ENCODE measurements at places on chromosomes 6 and 20.

GRCh38 chr6:5276581-5276980 lies 15.3 kb downstream of the FARS2 start:
- DNase-seq: no peak
- no peaks in the 10 kb centered on the region for H3K36me3 ChIP-seq
- peaks cover 9% of the 10 kb centered on the region for H3K4me1 ChIP-seq
- H3K27me3 ChIP-seq: no peaks in the 10 kb centered on the region
- no peak overlapping the region for H3K4me3 ChIP-seq
- no peak overlapping the region for H3K27ac ChIP-seq

- H3K4me1 ChIP-seq: no peaks in the 10 kb centered on the region
- no peak overlapping the region for H3K4me3 ChIP-seq
- H3K27ac ChIP-seq: no peak overlapping the region
- no peaks in the 10 kb centered on the region for H3K36me3 ChIP-seq
- no peak for DNase-seq
- H3K27me3 ChIP-seq: peaks cover 5% of the 10 kb centered on the region
Measured at GRCh38 chr20:51563486-51564332, 21.2 kb upstream of the NFATC2 start.

DNA sequence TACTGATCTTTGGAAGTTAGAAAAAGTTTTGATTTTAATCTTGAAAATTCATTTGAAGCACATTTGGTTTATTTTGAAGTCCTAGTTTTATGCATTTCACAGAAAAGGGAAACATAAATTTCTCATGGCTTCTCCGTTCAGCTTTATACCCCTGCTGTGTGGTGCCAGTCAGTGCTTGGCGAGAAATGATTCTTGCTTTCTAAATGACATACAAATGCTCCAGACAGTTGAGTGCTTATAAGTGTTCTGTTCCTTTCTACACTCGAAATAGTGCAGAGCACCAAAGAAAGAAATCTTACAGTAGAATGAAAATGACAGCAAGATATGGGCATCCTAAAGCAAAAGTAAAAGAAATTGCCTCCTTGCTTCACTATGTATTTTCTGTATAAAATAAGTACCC lies 9.0 kb upstream of the ZNF292 start:
- peaks cover 7% of the 10 kb centered on the region for H3K27me3 ChIP-seq
- H3K4me1 ChIP-seq: no peaks in the 10 kb centered on the region
- no peak overlapping the region for H3K27ac ChIP-seq
- no peaks in the 10 kb centered on the region for H3K36me3 ChIP-seq
- no peak overlapping the region for H3K4me3 ChIP-seq

DNA sequence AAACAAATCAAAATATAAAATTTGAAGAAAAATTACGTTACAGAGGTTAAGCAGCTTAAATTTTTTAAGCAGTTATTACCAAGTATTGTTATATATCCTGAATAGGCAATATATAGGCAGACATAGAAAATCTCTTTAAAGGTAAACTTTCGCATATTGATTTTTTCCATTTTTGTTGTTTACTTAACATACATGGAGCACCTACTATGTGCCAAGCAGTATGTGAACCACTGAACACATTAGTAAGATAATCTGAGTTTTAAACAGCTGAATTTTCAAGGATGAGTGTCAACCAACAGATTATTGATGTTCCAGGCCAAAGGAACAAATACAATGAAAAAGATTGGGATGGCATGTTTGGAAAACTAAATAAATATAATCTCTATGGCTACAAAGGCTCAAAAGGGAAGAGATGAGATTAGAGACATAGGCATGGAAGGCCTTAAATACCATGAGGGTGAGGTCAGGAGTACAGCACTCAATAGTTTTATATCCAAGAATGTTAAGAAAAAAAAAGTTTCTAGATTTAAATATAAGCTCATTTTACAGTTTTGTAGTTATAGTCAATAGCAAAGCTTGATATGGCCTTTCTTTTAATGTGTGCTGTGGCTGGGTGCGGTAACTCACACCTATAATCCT lies 277.5 kb downstream of the PTPRK start:
- DNase-seq: no peak
- no peak overlapping the region for H3K27ac ChIP-seq
- no peak overlapping the region for H3K4me3 ChIP-seq

DNA sequence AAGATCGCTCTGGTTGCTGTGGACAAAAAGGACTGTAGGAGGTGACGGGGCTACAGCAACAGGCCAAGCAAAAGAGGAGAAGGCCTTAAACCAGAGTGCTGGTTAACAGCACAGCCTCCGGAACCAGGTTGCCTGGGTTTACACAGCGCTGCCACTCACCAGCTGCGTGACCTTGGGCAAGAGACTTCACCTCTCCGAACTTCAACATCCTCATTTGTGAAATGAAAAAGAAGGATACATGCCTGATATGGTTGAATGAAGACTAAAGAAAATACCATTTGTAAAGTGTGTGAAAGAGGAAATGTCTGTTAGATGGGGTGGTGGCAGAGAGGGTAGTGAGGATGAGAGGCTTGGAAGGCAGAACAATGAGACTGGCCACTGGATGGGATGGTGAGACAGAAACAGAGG lies 44.9 kb downstream of the PREX1 start:
- H3K27ac ChIP-seq: no peak overlapping the region
- H3K4me1 ChIP-seq: no peaks in the 10 kb centered on the region
- no peaks in the 10 kb centered on the region for H3K27me3 ChIP-seq
- no peaks in the 10 kb centered on the region for H3K36me3 ChIP-seq

- H3K4me1 ChIP-seq: peaks cover 14% of the 10 kb centered on the region
- no peak overlapping the region for H3K4me3 ChIP-seq
- H3K27ac ChIP-seq: no peak overlapping the region
- H3K27me3 ChIP-seq: no peaks in the 10 kb centered on the region
- DNase-seq: no peak
Measured at GRCh38 chr20:855466-856360, 22.2 kb downstream of the FAM110A start.
